Uterus (tissue), 4 donors: ENCODE measurements at places on chromosomes 2 and 18.

GRCh38 chr2:40746191-40746590 is 294.3 kb upstream of the SLC8A1 start:
- H3K27ac ChIP-seq = no peak overlapping the region
- no peaks in the 10 kb centered on the region for H3K27me3 ChIP-seq
- DNase-seq = no peak
- H3K4me3 ChIP-seq = no peak overlapping the region
- H3K4me1 ChIP-seq = no peaks in the 10 kb centered on the region

GRCh38 chr2:219414857-219415256 is 3.3 kb upstream of the DES start:
- no peaks in the 10 kb centered on the region for H3K4me1 ChIP-seq
- DNase-seq = no peak
- H3K36me3 ChIP-seq = no peaks in the 10 kb centered on the region
- H3K4me3 ChIP-seq = no peak overlapping the region
- H3K27ac ChIP-seq = peak overlapping the region; percentile 93
- no peaks in the 10 kb centered on the region for H3K27me3 ChIP-seq

- H3K27ac ChIP-seq = no peak overlapping the region
- no peak overlapping the region for H3K4me3 ChIP-seq
- no peaks in the 10 kb centered on the region for H3K36me3 ChIP-seq
- no peak for DNase-seq
- no peaks in the 10 kb centered on the region for H3K4me1 ChIP-seq
Observed at GRCh38 chr2:195934484-195934883, 134.2 kb downstream of the DNAH7 start.

DNA sequence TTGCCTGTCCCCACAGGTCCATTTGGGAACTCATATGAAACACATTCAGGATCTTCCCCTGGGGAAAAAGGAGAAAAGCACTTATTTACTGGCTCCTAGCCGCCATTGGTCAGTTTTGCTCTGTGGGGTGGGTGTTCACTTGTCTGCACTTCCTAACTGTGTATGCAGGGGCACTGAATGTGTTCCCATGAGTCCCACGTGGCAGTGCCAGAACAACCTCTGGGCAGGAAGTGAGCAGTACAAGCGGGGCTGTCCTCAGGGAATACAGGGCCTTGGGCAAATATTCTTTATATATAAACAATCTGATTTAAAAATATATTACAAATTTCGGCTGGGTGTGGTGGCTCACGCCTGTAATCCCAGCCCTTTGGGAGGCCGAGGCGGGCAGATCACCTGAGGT is 21.8 kb upstream of the CTIF start:
- no peak overlapping the region for H3K27ac ChIP-seq
- no peaks in the 10 kb centered on the region for H3K27me3 ChIP-seq
- H3K4me3 ChIP-seq = no peak overlapping the region
- no peaks in the 10 kb centered on the region for H3K4me1 ChIP-seq
- no peaks in the 10 kb centered on the region for H3K36me3 ChIP-seq
- no peak for DNase-seq

DNA sequence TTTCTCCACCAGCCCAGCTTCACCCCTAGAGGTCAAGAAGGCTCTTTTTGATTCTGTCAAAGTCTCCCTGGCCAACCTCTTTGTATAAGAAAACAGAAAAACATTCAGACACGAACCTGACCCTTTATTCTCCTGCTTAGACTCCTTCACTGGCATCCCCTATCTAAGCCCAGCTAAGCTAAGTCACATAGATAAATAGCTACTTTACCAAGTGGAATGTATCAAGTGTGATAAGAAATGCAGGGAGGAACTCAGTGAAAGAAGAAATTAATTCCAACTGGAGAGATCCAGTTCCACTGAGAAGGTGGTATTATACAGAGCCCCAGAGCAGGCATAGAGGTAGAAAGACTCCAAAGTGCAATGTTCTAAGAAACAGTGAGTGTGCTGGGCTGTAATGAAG is 489.5 kb downstream of the TNS1 start:
- no peak for DNase-seq
- no peak overlapping the region for H3K4me3 ChIP-seq
- H3K27ac ChIP-seq = peak overlapping the region; percentile 17
- no peaks in the 10 kb centered on the region for H3K27me3 ChIP-seq

DNA sequence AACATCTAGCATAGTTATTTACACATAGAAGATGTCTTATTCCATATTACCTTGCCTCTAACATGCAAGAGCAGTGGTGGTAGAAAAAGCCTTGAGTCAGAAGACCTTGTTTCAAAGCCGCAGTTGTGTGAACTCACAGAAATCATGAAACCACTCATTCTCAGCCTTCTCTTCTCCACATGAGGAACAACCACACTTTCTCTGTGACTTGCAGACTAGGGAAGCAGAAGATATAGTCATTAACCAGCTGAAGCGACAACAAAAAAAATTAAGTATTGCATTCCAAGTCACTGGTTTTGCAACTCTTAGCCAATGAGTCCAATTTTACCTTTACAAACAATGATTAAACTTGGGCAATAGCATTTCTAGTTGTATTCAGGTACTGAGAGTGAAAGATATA is 19.0 kb downstream of the TWSG1 start:
- H3K27me3 ChIP-seq = no peaks in the 10 kb centered on the region
- no peak overlapping the region for H3K4me3 ChIP-seq
- no peaks in the 10 kb centered on the region for H3K36me3 ChIP-seq
